ENCODE measurements at places on chromosomes 4 and X.

DNA sequence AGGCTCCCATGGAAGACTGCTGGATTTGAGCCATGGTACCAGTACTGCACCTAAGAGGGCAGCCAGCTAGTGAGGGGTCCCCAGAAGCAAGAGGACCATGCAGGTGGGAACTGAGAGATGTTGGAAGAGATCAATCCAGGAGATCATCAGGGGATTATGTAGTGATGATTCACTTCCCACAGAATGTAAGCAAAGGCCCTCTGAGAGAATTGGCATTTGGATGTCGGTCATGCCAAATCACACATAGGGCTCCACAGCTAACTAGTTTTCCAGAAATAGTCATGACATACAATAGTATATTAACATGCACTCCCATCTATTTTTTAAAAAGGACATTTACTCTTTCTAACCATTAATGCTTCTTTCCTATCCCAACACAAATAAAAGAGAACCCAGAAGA is 112.5 kb downstream of the RASGEF1B start:
- no peak for DNase-seq

- DNase-seq: no peak
Measured at GRCh38 chr4:100087743-100088142, 102.5 kb downstream of the DDIT4L start.

DNA sequence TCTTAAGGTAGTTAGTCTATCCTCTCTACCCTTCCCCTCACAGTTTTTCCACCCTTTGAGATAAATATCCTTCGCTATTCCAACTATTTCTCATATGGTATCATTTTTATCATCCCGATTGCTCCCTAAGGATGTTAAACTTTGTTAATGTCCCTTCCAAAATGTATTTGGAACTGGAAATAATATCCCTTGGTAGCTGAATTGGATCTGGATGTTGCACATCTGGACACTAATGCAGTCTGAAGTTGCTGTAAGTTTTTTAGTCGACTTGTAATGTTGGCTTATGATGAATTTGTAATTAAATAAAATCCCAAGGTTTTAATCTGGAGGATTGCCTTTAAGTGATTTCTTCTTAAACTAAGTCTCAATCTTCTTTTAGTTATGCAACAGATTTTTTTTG is 22.5 kb downstream of the XIAP start:
- DNase-seq: no peak

- no peak for DNase-seq
Measured at GRCh38 chr4:157020882-157021281, 49.3 kb upstream of the PDGFC start.

DNA sequence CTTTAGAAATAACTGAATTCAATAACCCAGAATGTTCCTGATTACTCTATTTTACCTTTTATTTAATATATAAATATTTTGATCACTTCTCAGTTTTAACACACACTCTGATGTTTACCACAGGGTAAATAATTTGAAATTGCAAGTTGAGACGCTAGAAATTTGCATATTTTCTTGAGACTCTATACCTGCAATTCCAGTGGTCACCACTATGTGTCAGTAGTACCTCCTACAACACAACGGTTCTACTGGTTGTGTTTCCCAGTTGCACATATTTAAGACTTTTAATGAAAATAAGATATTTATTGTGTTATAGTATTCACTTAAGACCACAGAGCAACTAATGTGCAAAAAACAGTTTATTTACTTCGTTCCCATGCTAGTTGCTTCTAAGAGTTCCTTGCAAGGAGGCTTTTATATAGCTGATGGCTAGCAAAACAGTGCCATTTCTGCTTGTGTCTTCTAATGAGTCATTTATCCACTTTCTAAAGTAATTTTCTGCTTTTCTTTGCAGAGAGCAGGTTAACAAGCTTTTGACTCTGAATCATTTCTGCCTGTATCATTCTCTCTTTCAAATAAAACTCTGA is 98.9 kb upstream of the PDLIM3 start:
- DNase-seq: no peak

DNA sequence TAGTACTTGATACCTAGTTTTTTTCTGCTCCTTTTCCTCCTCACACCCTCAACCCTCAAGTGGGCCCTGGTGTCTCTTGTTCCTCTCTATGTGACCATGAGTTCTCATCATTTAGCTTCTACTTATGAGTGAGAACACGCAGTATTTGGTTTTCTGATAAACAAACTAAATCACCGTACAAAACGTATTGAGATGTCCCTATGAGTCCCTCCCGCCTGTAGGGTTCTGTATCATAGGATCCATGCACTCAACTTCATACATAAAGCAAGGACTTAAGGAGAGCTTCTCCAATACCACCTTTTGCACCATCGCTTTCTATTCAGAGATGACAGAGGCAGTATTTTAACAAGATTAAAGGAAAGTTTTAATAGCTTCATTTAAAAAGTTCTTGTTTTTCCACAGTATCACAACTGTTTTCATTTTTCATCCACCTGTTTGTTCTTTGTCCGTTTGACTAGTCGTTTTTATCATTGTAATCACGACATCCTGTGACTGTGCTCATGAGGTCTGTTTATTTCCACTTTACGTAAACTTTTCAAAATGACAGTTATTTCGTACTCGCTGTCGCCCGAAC is 457 bp upstream of the RAB9A start:
- no peak for DNase-seq

- DNase-seq: no peak
Measured at GRCh38 chr4:44025376-44026020, 423.1 kb downstream of the KCTD8 start.

- DNase-seq: no peak
Measured at GRCh38 chr4:23966725-23967124, 76.9 kb upstream of the PPARGC1A start.

- DNase-seq: no peak
Measured at GRCh38 chr4:7134737-7135388, 57.5 kb upstream of the SORCS2 start.

DNA sequence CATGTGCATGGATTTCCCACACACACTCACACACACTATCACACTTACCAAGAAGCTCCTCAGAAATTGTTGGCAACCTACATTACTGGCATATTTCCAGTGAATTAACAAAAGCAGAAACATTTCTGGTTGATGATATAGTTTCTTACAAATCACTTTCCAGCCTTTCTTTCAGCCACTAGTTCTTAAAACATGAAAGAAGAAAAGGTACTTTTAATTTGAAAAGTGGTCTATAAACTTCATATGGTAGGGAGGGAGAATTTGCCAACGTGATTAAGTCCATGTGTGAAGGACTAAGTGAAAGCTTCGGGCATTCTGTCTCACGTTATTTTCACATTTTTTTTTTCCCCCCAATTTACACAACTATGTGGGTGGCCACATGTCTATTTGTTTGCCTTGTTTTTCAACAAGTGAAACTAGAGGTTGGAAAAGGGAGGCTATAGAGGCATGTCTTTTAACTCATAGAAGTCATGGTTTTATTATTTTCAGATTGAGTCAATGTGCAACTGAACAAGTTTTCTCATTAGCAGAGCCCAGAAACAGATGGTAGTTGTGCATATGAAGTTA is 832.1 kb upstream of the INTU start:
- DNase-seq: no peak

GRCh38 chr4:155433636-155434360 is 57.0 kb upstream of the MAP9 start:
- DNase-seq: peak; percentile 61

- DNase-seq: no peak
Measured at GRCh38 chr4:146158036-146158745, 17.3 kb upstream of the LSM6 start.

- no peak for DNase-seq
Measured at GRCh38 chr4:168841000-168841671, 168.9 kb downstream of the CBR4 start.

GRCh38 chr4:79561751-79562150 is 153.7 kb upstream of the GK2 start:
- DNase-seq: no peak

- no peak for DNase-seq
Measured at GRCh38 chrX:9320940-9321339, 143.9 kb upstream of the TBL1X start.

DNA sequence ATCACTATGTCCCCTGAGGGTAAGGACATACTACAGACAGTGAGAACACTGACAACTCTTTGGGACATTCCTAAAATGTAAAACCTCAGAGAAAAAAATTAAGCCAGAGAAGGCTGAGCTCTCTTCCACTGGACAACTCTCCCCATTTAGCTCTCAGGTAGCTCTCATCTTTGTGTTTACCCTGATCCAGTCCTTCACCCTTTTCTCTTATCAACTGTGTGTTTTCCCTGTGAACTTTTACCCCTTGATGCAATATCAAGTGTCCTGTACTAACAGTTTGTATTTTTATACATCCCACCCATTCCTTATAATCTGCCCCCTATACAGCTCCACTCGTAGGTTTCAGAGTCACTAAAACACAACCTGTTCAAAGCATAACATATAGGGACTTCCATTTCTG is 182.6 kb downstream of the STIM2 start:
- no peak for DNase-seq

GRCh38 chr4:173777421-173777820 is 247.4 kb upstream of the HAND2 start:
- no peak for DNase-seq
